Stimulated activated CD4-positive, alpha-beta T cell treated with anti-CD3 and anti-CD28 coated beads, TNF-alpha, amount 100 ng/mL, for 48 hours (primary cell): ENCODE measurements at places on chromosomes 16 and 17.

DNA sequence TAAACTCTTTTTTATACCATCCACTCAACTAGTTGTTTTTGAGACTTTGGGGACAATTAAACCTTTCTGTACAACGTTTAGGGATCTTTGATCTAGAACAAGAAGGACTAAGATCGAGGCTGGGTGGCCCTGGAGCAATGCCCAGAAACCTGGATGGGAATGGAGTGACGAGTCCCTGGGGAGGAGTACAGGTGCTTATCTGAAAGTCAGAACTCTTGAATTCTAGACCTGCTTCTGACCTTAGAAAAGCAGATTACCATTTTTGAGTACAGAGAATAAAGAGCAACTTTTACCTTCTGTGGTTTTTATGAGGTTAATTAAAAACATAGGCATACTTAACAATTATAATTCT lies 17.8 kb downstream of the UBE2Z start:
- DNase-seq, result no peak

GRCh38 chr16:57882206-57882605 lies 79.9 kb upstream of the KIFC3 start:
- no peak for DNase-seq

DNA sequence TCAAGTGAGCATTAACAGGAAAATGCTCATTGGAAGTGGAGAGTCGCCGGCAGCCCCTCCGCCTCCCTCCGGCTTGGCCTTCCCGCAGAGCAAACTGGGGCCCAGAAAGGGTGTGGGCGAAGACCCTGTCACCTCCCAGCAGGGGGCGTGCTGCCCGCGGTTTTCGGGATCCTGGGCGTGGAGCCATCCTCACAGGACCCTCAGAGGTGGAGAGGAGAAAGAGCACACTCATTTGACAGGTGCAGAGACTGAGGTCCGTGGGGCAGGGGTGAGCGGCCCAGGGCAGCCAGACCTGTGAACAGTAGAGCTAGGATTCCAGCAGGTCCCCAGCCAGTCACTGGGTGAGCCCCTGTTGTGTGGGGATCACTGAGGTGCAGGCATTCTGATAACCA lies 1002.9 kb downstream of the KCNJ18 start:
- no peak for DNase-seq

DNA sequence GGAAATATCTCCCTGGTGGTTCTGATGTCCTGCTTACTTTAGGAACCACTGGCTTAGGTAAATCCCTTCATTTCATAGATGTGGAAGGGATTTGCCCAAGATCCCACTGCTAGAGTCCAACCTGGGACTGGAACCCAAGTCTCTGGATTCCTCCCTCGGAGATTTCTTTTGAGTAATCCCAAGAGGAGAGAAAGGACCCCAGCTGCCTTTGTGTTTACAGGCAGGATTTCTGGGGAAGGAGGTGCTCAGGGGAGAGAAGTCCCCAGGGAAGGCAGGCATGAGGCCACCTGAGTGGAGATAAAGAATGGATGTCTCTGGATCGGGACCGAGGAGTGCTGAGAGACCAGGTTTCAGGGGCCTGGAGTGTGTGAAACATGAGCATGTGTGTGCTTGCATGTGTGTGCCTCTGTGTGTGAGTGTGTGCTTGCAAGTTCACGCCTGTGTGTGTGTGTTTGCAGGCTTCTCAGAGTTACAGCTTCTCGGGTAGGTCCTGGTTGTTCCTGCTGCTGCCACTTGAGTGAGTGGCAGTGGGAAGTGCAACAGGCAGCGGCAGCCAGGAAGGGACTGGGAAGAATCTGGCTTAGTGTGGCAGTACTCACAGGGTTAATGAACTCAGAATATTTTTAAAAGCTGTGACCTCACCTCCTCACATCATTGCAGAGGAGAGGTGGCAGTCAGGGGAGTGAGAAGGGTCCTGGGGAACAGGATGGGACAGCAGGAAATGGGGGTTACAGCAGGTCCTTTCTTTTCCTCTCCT lies 2.2 kb downstream of the KCNH6 start:
- no peak for DNase-seq

DNA sequence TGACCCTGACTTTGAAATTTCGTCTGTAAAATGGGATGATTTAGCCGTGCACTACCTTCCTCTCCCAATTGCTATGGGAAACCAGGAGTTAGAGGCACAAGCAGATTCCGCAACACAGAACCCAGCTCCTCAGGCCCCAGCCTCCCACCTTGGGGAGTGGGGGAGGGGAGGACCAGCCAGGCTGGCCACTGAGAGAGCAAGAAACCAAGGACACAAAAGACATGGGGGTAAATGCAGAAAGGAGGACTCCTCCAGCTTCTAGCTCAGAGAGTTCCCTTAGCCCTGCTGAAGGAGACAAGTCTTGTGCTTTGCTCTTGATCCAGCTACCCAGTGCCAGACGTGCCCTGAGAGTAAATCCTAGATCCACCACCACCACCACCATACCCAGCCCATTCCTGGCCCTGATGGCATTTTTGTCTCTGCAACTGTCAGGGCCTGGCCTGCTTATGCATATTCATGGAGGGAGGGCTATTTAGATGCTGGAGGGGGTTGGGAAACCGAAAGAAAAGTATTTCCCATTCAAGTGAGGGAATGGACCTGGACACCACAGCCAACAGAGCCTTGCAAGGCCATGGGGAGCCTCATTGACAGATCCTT lies 25.9 kb downstream of the PITPNM3 start:
- DNase-seq, result no peak

GRCh38 chr17:3834811-3835210 lies 11.2 kb downstream of the NCBP3 start:
- no peak for DNase-seq

DNA sequence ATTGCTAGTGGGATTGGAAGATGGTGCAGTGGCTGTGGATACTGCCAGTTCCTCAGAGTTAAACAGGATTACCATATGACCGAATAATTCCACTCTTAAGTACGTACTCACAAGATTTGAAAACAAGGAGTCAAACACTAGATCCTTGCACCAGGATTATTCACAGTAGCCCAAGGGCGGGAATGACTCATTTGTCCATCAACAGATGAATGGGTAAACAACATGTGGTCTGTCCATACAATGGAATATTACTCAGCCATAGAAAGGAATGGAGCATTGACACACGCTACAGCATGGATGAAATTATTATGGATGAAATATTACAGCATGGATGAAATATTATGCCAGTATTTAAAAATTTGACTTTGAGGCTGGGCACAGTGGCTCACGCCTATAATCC lies 9.1 kb upstream of the MAPK8IP3 start:
- no peak for DNase-seq
